ENCODE measurements at places on chromosomes 3 and 15. TPM values are rescaled to one million over a fixed set of nuclear protein-coding genes. Genes with fewer than 3 reads are reported as not detected.

GRCh38 chr3:8481380-8481779 lies 20.2 kb upstream of the LMCD1 start:
- no peak for DNase-seq

- DNase-seq: no peak
These were observed 15.4 kb upstream of the PRKAR2A start for GRCh38 chr3:48863122-48863521.

DNA sequence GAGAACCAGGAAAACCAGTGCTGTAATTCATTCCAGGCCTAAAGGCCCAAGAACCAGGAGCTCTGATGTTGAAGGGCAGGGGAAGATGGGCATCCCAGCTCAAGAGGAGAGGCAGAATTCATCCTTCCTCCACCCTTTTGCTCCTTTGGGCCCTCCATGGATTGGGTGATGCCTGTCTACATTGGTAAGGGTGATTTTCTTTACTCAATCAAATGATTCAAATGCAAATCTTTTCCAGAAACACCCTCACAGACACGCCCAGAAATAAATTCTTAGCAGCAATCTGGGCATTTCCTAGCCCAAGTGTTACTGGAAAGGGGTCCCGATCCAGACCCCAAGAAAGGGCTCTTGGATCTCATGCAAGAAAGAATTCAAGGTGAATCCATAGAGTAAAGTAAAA lies 17.6 kb upstream of the APOD start:
- no peak for DNase-seq

DNA sequence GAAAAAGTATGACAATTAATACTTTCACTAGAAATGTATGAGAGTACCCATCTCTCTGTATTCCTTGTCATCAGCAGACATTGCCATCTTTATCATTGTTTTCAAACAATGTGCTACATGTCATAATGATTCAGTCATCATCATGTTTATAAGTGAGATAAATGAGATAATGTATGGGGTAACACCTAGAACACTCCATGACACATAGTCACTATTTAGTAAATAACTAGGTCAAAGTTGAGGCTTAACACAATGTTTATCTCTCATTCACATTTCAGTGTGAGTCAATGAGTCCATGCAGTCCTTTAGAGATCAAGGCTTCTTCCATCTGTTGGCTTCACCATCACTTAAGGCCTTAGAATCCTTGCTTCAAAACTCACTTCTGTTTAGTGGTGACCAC lies 70.0 kb downstream of the NLGN1 start:
- DNase-seq: peak; percentile 1

GRCh38 chr3:119933207-119933606 lies 151.3 kb downstream of the NR1I2 start:
- no peak for DNase-seq

CPB1 gene
- total RNA-seq: not detected

TGM5 gene
- not detected for total RNA-seq

CDHR4 gene
- not detected for total RNA-seq

LDHAL6B gene
- not detected for total RNA-seq
